Central memory CD4-positive, alpha-beta T cell (primary cell): ENCODE measurements at places on chromosomes 3 and 15.

- no peak for DNase-seq
Measured at GRCh38 chr3:31002730-31003129, 108.3 kb upstream of the GADL1 start.

DNA sequence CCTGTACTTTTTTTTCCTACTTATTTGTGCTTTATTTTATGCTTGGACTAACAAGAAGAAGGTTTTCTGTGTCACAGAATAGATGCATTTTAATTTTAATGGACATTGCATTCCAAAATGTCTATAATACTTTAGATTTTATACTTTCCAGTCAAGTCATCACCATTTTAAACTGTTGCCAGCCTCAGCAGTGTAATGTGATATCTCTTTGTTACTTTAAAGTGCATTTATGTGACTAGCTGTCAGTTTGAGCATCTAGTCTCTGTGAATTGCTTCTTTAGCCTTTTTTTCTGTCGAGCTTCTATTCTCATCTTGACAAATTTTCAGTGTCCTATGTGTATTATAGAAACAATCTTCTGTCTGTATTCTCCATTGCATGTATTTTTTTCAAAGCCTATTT lies 511.4 kb upstream of the CBLB start:
- no peak for DNase-seq

GRCh38 chr3:147318900-147319299 lies 87.4 kb downstream of the ZIC4 start:
- DNase-seq, result no peak

- DNase-seq, result no peak
Measured at GRCh38 chr3:61733000-61733399, 171.6 kb downstream of the PTPRG start.

DNA sequence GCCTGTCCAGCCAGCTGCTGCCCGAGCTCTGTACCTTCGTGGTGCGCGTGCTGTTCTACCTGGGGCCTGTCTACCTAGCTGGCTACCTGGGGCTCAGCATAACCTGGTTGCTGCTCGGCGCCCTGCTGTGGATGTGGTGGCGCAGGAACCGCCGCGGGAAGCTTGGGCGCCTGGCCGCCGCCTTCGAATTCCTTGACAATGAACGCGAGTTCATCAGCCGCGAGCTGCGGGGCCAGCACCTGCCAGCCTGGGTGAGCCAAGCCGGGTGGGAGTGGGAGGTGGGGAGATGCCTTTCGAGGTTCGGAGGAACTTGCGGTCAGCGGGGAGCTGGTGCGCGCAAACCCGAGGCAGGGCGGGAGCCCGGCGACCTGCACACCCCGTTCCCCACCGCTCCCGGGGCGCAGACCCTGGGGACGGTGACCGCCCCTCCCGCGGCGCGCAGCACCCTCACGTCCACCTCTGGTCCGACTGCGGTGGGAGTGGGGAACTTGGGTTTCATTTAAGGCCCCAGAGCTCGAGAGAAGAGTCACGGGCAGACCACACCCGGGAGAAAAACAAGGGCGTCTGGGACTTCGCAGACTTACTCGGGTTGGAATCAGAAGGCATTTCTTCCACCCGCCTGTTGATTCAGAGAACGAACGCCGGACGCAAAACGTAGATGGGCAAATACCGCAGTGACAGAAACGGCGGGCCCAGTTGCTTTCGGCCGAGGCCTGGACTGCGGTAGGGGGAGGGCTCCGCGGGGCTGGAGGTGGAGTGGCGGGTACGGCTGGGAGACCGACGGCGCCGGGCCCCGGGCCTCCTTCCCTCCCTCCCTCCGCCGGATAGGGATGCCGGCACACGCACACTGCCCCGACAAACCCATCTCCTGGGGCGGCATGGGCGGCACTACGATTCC lies 708 bp downstream of the ESYT3 start:
- no peak for DNase-seq

DNA sequence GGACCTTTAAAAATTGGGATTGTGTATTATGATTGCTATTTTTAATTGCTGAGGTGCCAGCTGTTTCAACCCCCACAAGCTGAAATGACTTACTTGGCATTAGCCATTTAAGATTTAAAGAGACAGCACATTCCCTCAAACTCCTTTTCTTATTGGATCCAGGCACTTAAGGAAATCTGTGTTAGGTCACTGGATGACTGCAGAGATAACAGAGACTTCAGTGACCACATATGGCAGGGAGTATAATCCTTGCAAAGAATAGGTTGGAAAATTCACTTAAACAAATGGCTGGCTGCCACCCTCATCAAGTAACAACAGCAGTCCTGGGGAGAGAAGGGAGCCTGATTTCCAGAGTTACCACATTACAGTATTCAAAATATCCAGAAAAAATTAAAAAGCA lies 66.6 kb downstream of the SLMAP start:
- DNase-seq, result no peak

DNA sequence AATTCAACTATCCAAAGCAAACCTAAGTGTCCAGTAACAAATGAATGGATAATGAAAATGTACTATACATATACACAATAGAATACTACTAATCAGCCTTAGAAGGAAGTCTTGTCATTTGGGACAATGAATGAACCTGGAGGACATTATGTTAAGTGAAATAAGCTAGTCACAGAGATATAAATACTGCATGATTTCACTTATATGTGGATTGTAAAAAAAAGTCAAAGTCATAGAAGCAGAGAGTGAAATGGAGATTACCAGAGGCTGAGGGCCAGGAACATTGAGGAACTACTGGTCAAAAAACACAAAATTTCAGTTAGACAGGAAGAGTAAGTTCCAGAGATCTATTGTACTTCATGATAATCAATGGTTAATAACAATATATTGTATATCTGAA lies 33.6 kb downstream of the MYO5A start:
- DNase-seq, result no peak

DNA sequence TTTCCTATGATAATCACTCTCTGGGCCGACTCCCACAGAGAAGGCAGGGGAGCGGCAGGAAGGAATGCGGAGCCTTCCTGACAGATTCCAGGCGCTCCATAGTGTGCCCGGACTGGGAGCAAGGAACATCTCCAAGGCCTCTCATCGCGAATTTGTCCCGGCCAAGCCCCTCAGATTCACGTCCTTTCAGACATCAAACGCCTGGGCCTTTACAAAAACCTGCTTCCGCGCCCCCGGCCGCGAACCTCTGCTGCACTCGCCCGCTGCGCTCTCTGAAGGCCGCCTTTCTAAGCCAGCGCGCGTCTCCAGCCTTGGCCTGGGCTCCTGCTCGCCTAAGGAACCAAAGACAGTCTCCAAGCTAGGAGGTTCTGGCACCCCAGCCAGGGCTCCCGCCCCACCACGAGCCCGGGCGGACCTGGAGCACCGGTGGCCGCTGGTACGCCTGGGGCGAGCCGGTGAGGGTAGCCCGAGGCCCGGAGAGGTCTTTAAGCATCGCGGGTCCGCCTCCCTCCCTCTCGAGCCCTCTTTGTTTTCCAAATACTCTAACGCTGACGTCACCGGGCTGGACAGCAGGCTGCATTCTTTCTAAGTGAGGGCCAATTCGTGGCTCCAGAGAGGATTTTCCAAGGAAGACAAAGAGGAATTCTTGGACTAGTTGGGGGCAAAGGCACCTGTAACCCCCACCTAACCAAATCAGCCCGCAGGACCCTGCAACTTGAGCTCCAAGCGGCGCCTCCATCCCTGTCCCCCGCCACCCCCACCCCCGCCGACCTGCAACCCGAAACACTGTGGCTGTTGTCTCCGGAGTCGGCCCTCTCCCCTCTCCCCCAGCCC lies 759 bp downstream of the AMOTL2 start:
- DNase-seq, result no peak

DNA sequence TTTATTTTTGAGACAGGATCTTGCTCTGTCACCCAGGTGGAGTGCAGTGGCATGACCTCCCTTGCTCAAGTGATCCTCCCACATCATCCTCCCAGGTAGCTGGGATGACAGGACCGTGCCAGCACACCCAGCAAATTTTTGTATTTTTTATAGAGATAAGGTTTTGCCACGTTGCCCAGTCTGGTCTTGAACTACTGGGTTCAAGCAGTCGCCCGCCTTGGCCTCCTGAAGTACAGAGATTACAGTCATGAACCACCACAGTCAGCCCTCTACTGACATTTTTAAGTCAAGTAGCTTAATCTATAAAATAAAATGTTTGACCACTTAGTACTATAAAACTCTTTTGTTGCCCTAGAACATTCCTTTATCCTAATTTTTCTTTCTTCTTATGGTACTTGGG lies 198.8 kb downstream of the FNDC3B start:
- DNase-seq, result no peak
